Body of pancreas (tissue), 4 donors: ENCODE measurements at places on chromosomes 5 and 9. TPM values are rescaled to one million over a fixed set of nuclear protein-coding genes. Genes with fewer than 3 reads are reported as not detected.

UNC13B gene
- 29.3 TPM for total RNA-seq

POLR3G gene
- total RNA-seq, result not detected

ITGA2 gene
- 4.4 TPM for total RNA-seq

GLRA1 gene
- total RNA-seq, result not detected

PCDHA5 gene
- total RNA-seq, result 4.0 TPM

CDK5RAP2 gene
- 21.5 TPM for total RNA-seq

PDLIM4 gene
- total RNA-seq, result 4.2 TPM

EFNA5 gene
- 3.4 TPM for total RNA-seq

CDK9 gene
- total RNA-seq, result 58.7 TPM

KIF20A gene
- total RNA-seq, result 0.26 TPM

ACSL6 gene
- 2.0 TPM for total RNA-seq

CCL28 gene
- 21.0 TPM for total RNA-seq

PLPP7 gene
- total RNA-seq, result 2.1 TPM

PSMD5 gene
- total RNA-seq, result 20.8 TPM

PCDHGA10 gene
- 5.4 TPM for total RNA-seq

HABP4 gene
- total RNA-seq, result 12.2 TPM

IL13 gene
- total RNA-seq, result not detected

LURAP1L gene
- 12.2 TPM for total RNA-seq

SLC6A3 gene
- total RNA-seq, result not detected

G3BP1 gene
- total RNA-seq, result 34.6 TPM

ALG2 gene
- 52.1 TPM for total RNA-seq

PCDHAC2 gene
- total RNA-seq, result 2.3 TPM

SLC34A3 gene
- total RNA-seq, result not detected

TXNDC15 gene
- 50.4 TPM for total RNA-seq

SPINK7 gene
- total RNA-seq, result not detected

ABL1 gene
- total RNA-seq, result 23.3 TPM

CREBRF gene
- total RNA-seq, result 19.7 TPM

LHFPL2 gene
- 18.7 TPM for total RNA-seq

ABO gene
- total RNA-seq, result 9.2 TPM

ERAP2 gene
- total RNA-seq, result 7.5 TPM

PRRT1B gene
- total RNA-seq, result 0.33 TPM

GARIN3 gene
- not detected for total RNA-seq

ACOT12 gene
- total RNA-seq, result not detected

PIP5K1B gene
- total RNA-seq, result 7.8 TPM

TMEM232 gene
- total RNA-seq, result 3.1 TPM

IFNA13 gene
- total RNA-seq, result not detected

FEM1C gene
- 4.9 TPM for total RNA-seq

GPR150 gene
- total RNA-seq, result 6.0 TPM

SPATA6L gene
- total RNA-seq, result 3.6 TPM

PAPPA gene
- total RNA-seq, result 2.0 TPM

PHYHD1 gene
- total RNA-seq, result 48.8 TPM

SLC36A2 gene
- total RNA-seq, result not detected

SLC22A5 gene
- total RNA-seq, result 21.3 TPM

PHF24 gene
- total RNA-seq, result 0.26 TPM

CATSPER3 gene
- total RNA-seq, result 0.52 TPM
